Activated CD8-positive, alpha-beta T cell treated with anti-CD3 and anti-CD28 coated beads for 36 hours (primary cell): ENCODE measurements at places on chromosomes 1 and 21.

DNA sequence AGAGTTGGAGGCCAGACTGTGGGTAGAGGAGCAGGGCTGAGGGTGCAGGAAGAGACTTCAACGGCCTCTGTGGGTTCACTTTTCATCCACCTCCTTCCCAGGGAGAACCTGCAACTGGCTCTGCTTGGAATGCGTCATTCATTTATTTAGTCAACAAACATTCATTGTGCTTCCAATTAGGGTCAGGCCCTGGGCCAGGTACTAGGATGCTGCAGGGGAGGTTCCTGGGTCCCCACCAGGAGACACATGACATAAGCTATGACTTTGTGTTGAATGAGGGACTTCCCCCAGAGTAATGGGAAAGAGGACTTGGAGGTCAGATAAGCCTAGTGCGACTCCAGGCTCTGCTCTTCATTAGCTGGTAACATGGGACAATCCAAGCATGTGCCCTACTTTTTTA, 46.3 kb upstream of the RPL11 start:
- no peak for DNase-seq

GRCh38 chr1:155307247-155307740, 1.4 kb upstream of the FDPS start:
- DNase-seq, result peak; percentile 38

GRCh38 chr1:9714257-9714718, 62.8 kb downstream of the PIK3CD start:
- DNase-seq, result peak; percentile 66

DNA sequence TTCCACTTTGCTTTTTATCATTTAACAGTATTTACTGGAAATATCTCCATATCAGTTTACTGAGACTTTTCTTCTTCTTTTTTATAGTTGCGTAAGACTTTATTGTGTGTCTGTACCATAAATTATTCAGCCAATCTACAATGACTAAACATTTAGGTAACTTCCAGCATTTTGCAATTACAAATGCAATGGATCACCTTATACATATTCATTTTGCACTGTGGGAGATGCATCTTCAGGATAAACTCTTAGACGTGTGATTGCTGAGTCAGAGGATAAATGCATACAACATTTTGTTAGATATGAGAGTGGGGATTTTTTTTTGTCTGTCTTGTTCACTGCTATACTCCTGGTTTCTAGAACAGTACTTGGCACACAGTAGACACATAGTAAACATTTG, 95.7 kb upstream of the GCLM start:
- no peak for DNase-seq

- peak; percentile 98 for DNase-seq
Measured at GRCh38 chr1:155061381-155062150, 2.0 kb upstream of the EFNA4 start.

DNA sequence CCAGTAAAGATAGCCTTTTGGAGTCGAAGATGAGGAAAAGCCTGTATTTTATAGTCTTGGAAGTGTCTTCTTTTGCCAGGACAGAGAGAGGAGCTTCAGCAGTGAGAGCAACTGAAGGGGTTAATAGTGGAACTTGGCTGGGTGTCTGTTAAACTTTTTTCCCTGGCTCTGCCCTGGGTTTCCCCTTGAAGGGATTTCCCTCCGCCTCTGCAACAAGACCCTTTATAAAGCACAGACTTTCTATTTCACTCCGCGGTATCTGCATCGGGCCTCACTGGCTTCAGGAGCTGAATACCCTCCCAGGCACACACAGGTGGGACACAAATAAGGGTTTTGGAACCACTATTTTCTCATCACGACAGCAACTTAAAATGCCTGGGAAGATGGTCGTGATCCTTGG, at the start of gene VCAM1:
Gene VCAM1 (plus strand): TSS at position 253 of the 400 bp plus-strand sequence. CDS start 119 bp downstream, at position 372.
- peak; percentile 33 for DNase-seq

GRCh38 chr1:192463661-192464060, 111.9 kb upstream of the RGS1 start:
- no peak for DNase-seq

DNA sequence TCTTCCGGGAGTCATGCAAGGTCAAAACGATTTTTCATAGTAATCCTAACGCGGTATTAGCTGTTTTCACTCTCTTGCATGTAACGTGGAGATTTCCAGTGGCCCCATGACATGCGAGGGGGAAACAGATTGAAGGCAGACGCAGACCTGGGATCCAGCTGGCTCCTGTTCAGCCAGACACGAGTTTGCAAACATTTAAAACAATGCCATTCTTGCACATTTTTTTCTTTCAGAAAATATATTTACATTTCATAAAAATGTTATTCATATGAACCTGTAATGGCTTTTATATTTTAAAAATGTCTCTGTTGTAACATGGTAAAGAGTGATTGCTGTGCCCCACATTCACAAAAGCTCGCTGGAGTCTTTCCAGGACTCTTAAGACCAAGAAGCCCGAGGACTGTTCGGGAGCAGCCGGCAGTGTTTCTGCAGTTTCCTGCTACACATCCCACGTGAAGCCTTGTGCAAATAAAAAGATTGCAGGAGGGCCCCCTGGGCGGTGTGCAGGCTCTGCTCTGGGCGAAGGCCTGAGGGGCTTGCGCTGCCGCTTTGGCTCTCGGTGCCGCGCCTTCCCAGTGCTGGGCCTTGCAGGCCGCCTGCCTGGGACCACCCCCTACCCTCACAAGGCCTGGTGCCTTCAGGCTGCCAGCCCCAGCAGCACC, 184.9 kb downstream of the DYRK1A start:
- DNase-seq, result no peak

DNA sequence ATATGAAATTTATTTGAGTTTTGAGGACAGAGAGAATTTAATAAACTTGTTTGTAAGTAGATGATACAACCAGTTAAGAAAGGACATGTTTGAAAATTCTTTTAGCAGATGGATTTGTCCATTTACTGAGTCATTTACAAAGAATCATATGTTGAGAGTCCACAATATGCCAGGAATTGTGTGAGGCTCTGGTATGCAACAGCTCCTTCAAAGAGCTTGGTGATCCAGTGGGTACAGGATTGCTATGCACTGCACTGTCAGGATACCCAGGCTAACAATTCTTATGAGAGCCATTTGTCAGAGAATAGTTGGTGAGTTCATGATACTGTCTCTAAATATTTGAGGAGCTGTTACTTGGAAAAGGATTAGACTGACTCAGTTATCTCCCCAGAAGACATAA, 11.0 kb downstream of the DNM3 start:
- DNase-seq, result no peak

DNA sequence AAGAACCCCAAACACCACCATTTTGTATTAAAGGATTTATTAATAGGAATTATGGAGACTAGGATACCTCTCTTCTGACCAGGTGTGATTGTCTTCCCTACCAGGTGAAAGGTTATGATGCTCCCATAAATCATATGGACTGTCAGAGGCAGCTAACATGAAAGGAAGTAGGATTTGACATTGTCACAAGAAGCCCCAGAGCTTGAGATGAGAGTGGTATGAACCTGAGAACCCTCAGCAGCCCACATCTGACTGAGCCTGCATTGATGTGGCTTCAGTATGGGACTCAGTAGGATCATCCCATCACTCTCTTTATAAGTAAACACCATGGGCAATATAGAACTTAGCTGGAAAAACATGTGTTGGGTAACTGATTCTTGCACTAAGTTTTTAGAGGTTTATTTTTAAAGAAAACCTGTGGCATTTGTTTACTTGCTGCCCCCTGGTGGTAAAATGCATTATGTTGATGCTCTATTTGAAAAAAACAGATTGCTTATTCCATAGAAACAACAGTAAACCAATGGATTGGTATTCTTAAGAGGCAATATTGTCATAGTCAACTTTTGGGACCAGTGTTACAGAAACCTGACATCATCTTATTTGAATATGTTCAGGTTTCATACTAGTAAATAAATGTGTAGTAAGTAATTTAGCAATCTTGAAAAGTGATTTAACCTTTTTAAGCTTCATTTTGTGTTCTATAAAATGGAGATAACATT, 16.6 kb upstream of the CACYBP start:
- DNase-seq, result peak; percentile 52

GRCh38 chr1:248753708-248754280, 1.8 kb downstream of the LYPD8 start:
- DNase-seq, result no peak

GRCh38 chr1:38179483-38179882, 132.9 kb upstream of the POU3F1 start:
- DNase-seq, result no peak

GRCh38 chr1:239982762-239983161, 108.9 kb upstream of the FMN2 start:
- no peak for DNase-seq

- DNase-seq, result no peak
Measured at GRCh38 chr1:210321552-210321951, 7.2 kb upstream of the HHAT start.

DNA sequence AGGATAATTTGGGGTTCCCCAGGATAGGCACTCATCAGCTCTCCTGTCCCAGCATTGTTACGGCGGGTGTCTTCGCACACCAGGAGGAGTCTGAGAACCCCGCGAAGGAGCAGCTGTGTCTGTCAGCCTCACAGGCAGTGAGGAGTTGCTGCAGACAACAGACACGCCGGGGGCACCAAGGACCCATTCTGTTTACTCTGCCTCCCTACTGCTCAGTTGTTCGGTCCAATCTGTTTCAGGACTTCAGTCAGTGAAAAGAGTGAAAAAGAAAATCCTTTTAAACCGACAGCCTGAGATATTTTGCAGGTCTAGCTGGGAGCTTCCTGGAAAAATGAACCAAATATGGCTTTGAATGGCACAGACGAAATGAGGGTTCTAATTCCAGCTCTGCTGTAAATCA, 288.4 kb downstream of the OMA1 start:
- no peak for DNase-seq

DNA sequence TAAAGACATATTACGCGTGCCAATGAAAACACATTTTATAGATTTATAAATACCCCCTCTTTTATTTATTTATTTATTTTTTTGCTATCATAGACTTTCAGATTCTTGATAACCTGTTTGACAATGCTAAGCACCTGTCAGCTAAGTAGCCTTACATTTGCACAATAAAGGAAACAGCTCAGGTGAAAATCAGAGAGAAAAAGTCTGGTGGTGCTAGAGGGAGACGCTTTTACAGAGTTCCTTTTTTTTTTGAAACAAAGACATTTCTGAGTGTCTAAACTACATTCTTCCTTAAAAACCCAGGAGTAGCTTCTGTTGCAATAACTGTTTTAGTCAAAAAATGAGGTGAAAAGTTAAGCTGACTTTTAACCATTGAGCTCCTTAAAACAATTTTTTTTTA, 1611.6 kb downstream of the NCAM2 start:
- no peak for DNase-seq

GRCh38 chr1:206672844-206673758, 11.6 kb upstream of the MAPKAPK2 start:
- no peak for DNase-seq

GRCh38 chr1:113433184-113433583, 42.9 kb downstream of the MAGI3 start:
- DNase-seq, result no peak

DNA sequence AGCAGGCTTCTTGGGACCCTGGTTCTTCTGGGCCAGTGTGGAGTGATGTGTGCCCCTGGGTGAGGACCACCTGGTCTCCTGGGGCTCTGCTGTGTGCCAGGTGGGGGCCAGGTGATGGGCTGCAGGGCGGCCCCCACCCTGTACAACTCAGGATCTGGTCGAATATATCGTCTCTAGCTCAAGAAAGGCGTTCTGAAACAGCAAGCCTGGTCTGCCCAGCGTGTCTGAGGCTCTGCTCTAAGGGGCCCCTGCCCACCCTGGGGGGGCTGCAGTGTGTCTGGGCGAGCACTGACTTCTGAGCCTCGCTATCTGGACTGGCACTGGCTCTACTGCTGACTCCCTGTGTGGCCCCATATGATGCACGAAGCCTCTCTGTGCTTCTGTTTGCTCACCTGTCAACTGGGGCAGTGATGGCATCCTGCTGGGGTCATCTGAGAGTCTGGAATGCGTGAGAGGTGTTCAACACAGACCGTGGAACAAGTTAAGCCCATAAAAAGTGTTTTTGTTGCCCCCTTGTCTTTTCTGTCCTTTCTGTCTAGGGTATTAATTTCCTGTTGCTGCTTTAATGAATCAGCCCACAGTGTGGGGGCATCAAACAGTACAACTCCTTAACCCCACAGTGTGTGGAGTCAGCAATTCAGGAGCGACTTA, 56.0 kb upstream of the TRAPPC10 start:
- DNase-seq, result no peak

- DNase-seq, result peak; percentile 30
Measured at GRCh38 chr1:156337052-156337887, 822 bp downstream of the CCT3 start.

GRCh38 chr1:1080122-1080757, 6.1 kb upstream of the RNF223 start:
- peak; percentile 60 for DNase-seq

DNA sequence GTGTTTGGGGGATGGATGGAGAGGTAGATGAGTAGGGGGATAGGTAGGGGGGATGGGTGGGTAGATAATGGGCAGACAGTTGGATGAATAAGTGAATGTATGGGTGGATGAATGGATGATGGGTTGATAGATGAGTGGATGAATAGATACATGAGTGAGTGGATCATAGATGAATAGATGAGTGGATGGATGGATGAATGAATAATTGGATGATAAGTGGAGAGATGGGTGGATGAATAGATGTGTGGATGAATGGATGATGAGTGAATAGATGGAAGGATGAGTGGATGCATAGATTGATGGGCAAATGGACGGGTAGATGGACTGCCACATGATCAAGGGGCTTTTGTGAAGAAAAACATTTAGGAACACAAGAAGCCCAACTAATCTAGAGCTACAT, 133.3 kb upstream of the F3 start:
- no peak for DNase-seq

GRCh38 chr1:232334246-232334645, 295.7 kb downstream of the SIPA1L2 start:
- DNase-seq, result no peak

GRCh38 chr1:192888574-192888973, 79.7 kb downstream of the RGS2 start:
- no peak for DNase-seq

GRCh38 chr21:38968887-38969543, 163.3 kb downstream of the ETS2 start:
- DNase-seq, result no peak

DNA sequence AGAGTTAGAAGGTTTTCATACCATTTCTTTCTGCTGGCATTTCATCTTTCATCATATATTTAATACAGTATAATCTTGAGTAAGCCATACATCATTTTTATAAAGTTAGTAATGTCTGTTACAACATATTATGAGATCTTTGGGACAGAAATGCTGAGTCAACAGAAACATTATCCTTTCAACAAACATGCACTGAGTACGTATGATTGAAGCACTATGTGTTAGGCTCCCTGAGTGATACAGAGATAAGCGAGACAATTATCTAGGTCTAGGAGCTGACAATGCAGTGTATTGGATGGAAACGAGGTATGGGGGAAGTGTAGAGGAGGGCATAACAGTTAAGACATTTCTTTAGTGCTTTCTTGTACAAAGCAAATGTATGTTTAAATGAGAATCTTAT, 19.7 kb upstream of the GPR52 start:
- no peak for DNase-seq

- DNase-seq, result no peak
Measured at GRCh38 chr1:14217384-14217783, 381.1 kb upstream of the KAZN start.

DNA sequence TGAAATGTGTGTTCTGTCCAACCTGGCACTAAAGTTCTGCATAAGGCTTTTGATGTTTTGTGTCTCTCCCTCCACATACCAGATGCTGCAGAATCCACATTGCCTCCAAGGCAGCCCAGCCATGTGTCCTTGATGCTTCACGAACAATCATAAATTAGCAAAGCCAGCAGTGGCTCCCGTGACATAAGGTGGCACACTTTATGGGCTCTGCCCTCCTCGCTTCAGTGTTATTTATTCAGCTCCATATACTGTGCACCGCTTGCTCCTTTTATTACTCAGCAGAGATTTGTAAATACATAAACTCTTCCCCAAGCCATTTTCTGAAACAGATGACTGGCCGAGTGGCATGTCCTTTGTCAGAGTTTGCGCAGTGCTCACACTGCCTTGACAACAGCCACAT, 112.8 kb upstream of the SLC35F3 start:
- no peak for DNase-seq
